ENCODE measurements at places on chromosomes 6 and 20.

GRCh38 chr6:99219788-99220187, 129.7 kb downstream of the FAXC start:
- no peak for DNase-seq

GRCh38 chr20:7291946-7292345, 524.5 kb downstream of the BMP2 start:
- no peak for DNase-seq

GRCh38 chr6:15088904-15089568, 156.8 kb upstream of the JARID2 start:
- no peak for DNase-seq

DNA sequence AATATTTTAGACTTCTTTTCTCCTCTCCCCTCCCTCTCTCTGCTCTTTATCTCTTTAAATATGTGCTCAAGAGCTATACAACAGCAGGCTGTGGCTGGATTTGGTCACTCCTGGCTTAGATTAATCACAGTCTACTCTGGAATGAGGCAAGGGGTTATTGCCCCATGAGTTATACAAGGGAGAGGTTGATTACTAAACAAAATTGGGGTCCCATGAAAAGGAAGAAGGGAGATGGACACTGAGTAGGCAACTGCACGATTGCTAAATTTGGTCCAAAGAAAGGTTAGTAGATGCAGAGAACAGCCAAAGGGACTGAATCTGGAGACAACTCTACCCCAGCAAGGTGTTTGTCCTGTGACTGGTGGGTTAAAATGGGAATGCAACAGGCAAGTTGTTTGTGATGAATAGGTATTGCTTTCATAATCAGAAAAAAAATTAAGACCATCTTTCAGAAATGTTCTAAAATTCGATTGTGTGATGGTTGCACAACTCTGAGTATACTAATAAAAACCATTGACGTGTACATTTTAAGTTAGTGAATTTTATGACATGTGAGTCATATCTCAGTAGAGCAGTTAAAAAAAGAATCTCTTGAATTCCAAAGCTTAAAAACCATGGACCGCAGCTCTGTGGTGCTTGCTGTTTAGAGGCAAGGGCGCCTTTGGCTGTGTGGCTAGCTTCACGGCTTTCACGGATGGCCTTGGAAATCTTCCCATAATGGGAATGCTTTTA, 57.1 kb downstream of the KIZ start:
- DNase-seq, result no peak

DNA sequence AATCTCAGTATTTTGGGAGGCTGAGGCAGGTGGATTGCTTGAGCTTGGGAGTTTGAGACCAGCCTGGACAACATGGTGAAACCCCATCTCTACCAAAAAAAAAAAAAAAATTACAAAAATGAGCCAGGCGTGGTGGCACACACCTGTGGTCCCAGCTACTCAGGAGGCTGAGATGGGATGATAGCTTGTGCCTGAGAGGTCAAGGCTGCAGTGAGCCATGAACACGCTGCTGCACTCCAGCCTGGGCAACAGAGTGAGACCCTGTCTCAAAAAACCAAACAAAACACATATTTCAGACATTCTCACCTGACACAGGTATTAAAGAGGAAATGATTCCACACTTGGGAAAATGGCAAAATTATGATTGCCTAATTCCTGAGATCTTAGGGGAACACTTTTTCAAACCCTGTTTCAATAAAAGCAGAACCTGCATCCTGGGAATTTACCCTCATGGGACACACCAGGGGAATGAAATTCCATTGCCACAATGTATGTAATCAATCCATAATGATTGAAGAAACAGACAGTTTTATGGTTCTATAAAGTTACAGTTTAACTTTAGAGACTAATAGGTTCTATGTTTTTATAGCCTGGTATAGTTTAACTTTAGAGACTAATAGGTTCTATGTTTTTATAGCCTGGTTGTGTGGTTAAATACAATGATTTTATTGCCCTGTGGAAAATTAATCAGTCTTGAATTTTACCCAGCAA, 29.6 kb upstream of the DNAAF9 start:
- no peak for DNase-seq

DNA sequence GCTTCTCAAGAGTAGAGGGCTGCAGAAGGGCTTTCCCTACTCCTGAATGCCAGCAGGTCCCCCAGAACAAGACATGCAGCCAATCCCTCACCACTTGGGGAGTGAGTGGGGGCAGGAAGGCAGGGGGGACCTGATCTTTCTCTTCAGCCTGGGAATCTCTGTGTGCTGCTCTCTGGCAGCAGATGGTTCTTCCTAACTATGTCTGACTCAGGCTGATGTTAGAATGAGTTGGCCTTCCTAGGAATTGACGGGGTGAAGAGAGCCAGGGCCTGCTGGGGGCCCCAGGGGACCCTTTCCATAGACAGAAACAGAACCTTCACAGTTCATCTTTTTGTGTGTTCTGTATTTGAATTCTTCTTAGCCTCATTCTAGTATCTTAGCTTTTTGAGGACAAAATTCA, 29.0 kb upstream of the TCP11 start:
- DNase-seq, result no peak

DNA sequence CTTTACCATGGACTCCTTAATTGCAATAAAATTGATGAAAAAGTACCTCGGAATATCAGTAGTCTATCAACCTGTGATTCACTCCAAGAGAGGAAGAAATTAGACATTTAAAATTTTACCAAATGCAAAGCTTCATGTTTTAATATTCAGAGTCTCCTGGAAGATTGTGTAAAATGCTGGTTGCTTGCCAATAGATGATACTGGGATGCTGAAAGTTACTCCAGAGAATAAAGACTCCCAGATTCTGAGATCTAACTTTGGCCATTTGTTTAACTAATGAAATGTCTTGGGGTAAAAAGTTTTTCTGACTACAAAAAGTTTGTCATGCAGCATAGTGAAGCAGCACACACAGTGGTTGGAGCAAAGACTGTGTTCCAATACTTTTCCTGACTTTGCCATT, 176.7 kb upstream of the RSPO3 start:
- no peak for DNase-seq

DNA sequence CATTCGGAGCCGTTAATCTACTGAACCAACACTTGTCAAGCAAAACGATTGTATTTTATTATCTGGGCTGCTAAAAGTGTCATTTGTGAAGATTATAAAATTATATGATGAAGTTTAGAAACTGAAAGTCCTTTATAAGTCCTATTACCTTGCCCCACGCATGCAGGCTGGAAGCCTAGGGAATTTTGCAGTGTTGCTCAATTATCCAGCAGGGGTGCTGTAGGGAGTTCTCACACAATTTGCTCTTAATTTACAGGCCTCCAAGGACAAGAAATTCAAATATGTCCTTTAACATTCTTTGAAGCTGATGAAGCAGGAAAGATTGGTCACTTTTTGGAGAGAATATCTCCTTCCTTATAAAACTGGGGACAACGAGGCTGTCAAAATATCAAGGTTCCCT, 368.9 kb downstream of the LMBRD1 start:
- no peak for DNase-seq

GRCh38 chr6:26064619-26065257, 22.5 kb upstream of the HFE start:
- DNase-seq, result peak; percentile 41

DNA sequence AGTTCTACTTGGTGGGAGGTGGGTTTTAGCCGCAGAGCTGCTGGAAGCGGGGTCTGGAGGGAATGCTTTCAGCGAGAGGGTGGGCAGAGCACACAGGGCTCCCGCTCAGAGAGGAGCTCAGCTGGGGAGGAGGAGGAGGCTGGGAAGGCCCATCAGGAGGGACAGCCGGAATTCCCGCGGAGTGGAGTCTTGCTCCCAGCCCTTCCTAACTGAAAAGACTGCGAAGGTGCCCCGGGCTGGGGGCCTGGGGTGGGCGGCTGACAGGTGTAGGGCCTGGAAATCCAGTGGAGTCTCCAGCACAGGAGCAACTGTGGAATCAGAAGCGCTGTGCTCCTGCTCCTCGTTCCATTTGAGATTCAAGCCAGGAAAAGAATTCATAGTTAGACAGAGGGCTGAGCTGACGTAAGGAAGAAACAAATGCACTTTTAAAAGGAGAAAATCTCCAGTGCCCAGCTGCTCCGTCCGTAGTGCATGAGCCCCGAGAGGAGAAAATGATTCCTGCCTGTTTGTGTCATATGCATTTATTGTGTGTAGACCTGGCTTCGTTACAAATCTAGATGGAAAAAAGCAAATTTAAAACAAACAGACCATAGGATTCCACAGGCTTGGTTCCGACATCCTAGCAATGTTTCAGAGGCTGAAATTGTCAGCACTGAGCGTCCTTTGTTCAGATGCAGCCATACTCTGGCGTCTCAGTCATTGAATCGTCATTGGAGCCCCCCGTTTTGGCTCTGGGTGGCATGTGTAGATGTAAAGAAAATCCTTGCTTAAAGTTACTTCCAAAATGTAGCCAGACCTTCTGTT, 197.7 kb downstream of the SMOC2 start:
- no peak for DNase-seq

DNA sequence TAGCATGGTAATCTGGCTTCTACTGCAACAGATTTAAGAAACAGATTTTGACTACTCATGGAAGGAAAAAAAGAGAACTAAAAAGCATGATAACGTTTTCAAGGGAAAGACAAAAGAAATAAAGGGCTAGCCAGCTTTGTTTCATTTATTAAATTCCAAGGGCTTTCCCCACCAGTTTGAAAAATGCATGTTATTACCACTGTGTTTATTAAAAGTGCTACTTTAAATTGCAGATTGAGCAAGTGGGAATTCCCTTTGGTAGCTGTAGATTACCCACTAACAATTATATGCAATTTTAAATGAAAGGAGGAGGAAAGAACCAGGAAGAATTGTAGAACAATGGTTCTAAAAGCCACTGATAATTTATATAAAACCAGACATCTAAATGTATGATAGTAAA, 40.6 kb upstream of the NHSL1 start:
- DNase-seq, result no peak

DNA sequence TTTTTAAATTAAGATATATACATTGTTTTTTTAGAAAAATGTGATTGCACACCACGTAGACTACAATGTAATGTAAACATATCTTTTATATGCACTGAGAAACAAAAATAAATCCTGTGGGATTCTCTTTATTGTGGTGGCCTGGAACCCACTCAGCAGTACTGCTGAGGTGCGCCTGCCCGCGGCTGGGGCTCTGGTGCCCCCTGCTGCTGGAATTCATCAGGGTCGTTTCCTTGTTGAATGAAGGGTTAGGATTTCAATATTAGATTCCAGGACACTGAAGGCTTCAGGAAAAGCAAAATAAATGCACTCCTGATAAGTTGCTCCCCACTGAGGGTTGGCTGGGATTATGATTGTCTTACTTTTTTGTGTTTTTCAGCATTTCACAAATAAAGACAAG, 175.8 kb upstream of the GGTLC1 start:
- no peak for DNase-seq

DNA sequence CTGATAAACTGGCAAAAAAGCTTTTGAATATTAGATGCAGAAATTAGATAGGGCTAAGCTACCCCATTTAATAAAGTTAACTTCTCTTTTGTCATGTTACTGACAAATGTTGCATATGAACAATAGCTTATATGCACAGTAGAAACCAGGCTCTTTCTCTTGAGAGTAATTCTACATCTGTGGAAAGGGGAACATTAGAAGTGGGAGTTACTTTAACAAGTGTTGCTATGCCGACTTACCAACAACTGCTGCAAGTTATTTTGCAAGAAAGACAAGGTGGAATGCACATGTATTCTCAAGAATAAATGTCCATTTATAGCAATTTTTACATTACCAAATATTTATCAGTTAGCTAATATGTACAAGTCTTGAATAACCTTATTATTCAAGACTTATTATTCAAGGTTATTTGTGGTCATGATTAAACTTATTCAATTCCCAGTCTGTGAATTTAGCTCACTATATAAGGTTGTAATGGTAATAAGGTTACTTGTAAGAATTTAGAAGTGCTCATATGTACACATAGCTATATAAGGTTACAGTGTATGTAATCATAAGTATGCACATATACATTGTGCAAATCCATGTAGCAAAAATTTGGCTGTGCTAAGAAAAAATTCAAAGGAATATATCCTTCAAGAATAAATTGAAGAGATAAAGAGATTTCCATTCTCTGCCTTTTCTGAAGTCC, 38.3 kb downstream of the ADGRG6 start:
- no peak for DNase-seq

- no peak for DNase-seq
Observed at GRCh38 chr6:129342796-129343195, 367.2 kb downstream of the ARHGAP18 start.

DNA sequence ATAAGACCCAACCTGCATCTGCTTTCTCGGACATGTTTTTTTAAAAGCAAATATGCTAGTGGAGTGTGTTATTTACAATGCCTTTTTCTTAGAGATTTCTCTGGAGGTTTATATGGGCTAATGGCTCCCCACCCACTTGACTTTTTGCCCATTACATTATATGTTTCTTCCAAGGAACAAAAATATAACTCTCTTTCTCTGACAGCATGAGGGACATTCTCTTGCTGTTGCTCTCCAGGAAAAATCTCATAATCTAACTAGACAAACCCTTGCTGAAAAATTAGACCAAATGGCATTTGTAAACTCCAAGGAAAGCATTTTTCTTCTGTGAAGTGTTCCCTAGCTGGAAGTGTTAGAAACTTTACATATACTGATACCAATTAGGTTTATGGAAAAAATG, 213.7 kb downstream of the PRL start:
- DNase-seq, result no peak

- DNase-seq, result no peak
Observed at GRCh38 chr20:32079655-32080109, 27.6 kb downstream of the HCK start.

DNA sequence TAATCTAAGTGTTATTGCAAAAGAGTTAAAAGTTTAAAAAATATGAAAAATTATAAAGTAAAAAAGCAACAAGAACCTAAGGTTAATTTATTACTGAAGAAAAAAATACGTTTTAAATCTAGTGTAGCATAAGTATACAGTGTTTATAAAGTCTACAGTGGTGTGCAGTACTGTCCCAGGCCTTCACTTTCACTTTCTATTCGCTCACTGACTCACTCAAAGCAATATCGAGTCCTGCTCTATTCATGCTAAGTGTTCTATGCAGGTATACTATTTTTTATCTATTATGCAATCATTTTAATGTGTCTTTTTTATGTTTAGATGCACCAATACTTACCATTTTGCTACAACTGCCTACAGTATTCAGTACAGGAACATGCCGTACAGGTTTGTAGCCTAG, 113.0 kb downstream of the MANEA start:
- DNase-seq, result no peak

DNA sequence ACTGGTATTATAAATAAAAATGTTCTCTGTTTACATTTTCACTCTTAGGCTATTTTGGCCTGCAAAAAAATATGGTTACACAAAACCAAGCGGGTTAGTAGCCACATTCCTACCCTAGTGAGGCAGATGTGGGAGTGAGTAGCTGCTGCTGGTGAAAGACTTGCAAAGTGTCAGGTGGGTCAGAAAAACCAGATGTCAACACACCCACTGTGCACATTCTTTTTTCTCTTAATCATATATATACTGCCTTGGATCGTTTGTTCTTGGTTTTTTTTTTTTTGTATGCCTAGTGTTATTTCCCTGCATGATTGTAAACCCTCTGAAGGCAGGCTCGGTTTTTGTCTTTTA, 68.0 kb upstream of the TFB1M start:
- DNase-seq, result no peak
